ENCODE measurements at places on chromosomes 11 and 22. TPM values are rescaled to one million over a fixed set of nuclear protein-coding genes. Genes with fewer than 3 reads are reported as not detected.

GRCh38 chr11:12196308-12196707 lies 85.9 kb downstream of the MICAL2 start:
- no peak for DNase-seq

DNA sequence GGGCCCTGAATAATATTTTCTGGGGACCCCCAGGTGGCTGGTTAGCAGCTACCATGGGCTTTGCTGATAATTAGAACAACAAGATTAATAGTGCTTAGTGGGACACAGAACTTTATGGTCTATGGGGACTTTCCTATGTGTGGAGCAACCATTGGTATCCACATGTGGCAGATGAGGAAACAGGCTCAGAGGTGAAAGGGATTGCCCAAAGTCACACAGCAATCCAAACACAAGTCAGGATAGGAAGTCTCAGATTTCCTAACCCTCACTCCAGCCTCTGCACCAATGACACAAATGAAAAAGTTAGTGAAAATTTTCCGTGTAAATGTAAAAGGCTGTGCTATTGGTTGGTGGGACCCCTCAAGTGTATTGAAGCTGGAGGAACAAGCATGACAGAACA lies 15.3 kb upstream of the SLCO2B1 start:
- DNase-seq: no peak

DNA sequence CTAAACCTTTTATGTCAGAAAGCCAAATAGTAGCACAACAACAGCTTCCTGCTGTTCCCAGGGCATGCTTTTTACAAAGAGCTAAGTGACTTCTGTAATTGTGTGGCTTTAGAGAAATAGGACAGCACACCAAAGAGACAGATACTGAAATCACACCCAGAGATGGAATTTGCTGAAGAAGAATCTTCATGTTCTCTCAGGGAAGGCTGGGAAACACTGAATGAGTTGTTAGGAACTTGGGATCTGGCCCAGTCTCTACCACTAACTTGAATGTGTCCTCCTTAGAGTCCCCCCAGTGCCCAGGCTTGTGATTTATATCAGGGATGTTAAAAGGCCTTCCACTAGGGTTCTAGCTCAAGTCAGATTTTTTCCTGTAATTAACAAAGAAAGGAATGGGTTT lies 175.2 kb downstream of the DBX1 start:
- no peak for DNase-seq

- DNase-seq: peak; percentile 73
Observed at GRCh38 chr11:117300283-117300663, 9.1 kb downstream of the BACE1-AS start.

DNA sequence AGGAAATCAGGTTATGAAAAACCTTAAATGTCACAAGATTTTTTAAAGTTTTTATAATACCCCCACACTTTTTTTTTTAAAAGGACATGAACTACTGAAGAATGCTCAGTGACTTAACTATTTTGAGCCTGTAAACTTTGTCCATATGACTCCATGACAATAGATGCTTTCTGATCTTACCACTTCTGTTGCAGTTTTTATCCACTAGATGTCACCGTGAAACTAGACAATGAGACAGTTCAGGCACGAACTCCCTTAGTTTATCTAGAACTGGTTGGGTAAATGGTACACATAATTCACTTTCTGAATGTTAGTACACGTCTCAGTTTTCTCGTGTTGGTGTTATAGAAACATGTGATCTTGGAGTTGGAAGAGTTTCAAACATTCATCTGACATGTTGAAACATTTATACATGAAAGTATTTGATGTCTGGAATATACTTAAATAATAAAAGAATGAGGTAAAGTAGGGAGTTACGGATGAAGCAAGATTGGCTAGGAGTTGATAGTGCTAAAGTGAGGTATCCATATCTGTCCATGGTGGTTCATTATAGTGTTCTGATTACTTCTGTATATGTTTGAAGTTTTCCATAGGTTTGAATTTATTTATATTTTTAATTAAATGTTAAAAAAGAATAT lies 8.1 kb downstream of the CCDC15 start:
- peak; percentile 88 for DNase-seq

DNA sequence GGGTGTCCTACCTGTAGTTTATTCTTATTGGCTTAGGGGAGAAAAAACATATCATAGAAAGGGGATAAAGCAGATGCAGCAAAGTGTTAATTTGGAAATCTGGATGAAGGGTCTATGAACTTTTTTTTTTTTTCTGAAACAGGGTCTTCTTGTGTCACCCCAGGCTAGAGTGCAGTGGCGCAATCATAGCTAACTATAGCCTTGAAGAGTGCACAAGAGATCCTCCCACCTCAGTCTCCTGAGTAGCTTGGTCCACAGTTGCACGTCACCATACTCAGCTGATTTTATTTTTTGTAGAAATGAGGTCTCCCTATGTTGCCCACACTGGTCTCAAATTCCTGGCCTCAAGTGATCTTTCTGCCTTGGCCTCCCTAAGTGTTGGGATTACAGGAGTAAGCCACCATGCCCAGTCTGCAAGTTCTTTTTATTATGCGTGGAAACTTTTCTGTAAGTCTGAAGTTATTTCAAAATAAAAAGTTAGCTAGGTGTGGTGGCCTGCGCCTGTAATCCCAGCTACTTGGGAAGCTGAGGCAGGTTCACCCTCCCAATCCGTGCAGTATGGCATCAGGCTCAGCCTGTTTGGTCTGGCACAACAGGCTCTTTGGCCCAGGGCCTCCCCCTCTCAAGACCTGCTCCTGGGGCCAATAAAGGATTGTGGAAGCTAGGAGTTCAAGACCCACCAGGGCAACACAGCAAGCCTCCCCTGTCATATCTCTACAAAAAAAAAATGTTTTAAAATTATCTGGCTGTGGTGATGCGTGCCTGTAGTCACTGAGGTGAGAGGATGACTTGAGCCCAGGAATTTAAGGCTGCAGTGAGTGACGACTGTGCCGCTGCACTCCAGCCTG lies 111.9 kb downstream of the MED15 start:
- DNase-seq: no peak

DNA sequence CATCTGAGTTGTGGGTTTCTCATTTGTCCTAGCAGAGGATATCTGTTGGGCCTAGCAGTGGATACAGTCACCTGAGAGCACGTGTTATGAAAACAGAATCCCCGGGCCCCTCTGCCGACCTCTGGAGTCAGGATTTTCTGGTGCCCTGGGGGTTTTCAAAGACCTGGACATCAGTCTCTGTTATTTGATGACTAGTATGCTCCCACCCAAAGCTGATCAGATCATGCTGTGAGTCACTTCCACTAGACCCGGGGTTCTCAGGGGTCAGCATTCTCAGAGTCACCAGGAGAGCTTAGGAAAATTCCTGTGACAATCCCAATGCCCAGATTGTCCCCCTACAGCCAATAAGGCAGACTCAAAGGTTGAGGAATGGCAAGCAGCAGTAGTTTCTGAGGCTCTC lies 38.7 kb downstream of the KCNJ1 start:
- DNase-seq: no peak

- DNase-seq: no peak
Observed at GRCh38 chr11:58075781-58076180, 45.0 kb downstream of the OR6Q1 start.

DNA sequence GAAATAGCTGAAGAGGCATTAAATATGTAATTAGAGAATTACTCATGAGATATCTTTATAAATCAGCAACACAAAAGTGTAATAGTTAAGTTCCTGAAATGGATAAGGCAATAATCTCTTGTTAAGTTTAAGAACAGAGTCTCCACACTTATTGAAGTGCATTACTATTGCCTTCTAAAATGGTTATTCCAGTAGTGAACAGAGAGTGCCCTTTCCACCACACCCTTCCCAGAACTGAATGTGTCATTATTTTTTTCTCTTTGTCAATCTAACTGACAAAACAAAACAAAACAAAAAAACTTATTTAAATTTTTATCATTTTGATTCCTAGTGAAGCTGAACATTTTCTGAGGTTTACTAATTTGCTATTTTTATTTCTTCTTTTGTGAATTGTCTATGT lies 9.2 kb upstream of the PRRG4 start:
- DNase-seq: no peak

The TUB gene
- total RNA-seq: 8.5 TPM

The MPST gene
- total RNA-seq: 72.6 TPM

The NEFH gene
- total RNA-seq: 0.71 TPM

The VWCE gene
- 1.2 TPM for total RNA-seq
